ENCODE measurements at places on chromosomes 1 and 21.

- no peak for DNase-seq
These were observed 25.0 kb downstream of the PBX1 start for GRCh38 chr1:164583835-164584539.

GRCh38 chr21:44300262-44300959, 558 bp downstream of the PFKL start:
- no peak for DNase-seq

DNA sequence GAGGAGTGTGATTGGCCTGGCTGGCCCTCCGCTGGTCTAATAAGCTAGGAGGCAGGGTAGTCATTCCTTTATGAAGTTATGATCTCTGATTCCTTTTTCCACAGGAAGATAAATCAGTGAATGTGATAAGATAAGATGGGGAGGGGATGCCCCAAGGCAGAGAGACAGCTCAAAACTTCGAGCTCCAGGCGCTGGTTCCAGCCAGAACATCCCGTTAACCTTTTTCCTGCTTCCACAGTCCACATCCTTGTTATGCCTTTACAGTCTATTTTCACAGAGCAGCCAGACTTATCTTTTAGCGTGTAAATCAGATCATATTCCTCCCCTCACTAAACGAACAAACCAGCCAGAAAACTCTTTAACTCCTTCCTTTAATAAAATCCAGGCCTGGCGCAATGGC, 38.5 kb upstream of the BMP8B start:
- no peak for DNase-seq

DNA sequence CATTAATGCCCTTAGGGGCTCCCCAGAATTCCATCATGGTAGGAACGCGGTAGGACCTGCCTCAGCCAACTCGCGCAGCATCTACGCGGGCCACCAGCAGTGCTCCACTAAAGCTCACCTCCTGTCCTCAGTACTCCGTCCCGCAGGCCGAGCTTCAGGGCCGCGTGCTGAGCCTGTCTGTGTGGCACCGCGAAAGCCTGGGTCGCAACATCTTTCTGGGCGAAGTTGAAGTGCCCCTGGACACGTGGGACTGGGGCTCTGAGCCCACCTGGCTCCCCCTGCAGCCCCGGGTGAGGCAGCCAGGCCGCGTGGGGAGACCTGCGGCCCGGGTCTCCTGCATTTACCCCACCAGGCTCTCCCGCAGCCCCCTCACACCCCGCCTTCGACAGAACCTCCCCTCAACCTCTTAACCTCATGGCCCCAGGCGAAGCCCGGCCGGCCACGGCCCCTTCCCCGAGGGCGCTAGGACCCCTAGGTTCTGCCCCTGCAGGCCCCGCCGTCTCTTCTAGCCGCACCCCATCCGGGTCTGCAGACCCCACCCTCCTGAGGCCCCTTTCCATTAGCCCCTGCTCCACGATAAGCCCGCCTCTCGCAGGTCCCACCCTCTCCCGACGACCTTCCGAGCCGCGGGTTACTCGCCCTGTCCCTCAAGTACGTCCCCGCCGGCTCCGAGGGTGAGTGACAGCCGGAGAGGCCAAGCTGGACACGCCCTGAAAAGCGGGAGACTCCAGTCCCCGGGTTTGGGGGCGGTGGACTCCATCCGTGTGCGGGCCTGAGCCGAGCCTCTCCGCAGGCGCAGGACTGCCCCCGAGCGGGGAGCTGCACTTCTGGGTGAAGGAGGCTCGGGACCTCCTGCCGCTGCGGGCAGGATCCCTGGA, 9.1 kb downstream of the SYTL1 start:
- peak; percentile 62 for DNase-seq

GRCh38 chr1:44408212-44408582, 3.1 kb downstream of the RNF220 start:
- no peak for DNase-seq

Measured in G401 (cell line).